ENCODE measurements at places on chromosomes 7 and 10.

- DNase-seq, result no peak
Measured at GRCh38 chr10:53537508-53537907, 764.9 kb upstream of the MBL2 start.

DNA sequence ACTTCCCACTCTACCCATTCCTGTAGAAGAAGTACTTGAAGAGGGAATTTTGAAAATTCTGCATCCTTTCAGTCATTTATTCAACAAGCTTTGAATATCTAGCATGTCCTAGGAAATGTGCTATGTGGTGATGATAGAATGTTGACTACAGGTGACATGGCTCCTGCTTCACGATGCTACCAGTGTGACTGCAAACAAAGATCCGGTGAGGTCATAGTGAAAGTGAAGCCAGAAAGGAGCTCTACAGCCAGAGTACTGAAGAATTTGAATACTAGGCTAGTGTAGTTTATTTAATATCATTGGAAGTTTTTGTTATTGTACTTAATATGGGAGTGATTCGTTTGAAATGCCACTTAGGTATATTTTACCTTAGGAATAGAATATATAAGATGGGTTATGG lies 348.1 kb downstream of the TFEC start:
- DNase-seq, result no peak

GRCh38 chr10:1399431-1400100 lies 337.8 kb downstream of the ADARB2 start:
- no peak for DNase-seq

GRCh38 chr7:149293338-149293737 lies 31.3 kb downstream of the ZNF783 start:
- DNase-seq, result no peak

DNA sequence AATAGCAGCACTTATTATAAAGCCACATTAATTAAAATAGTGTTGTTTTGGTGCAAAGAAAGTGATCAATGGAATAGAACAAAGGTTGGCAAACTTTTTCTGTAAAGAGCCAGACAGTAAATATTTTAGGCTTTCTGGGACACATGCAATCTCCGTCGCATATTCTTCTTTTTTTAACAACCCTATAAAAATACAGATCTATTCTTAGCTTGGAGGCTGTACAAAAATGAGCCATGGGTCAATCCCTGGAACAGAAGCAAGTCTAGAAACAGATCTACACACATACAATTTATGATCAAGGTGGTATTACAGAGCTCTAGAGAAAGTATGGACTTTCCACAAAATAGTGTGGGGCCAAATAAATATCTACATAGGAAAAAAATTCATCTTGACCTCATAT lies 71.8 kb downstream of the ARHGAP21 start:
- DNase-seq, result no peak

GRCh38 chr10:129404091-129404490 lies 63.0 kb upstream of the MGMT start:
- DNase-seq, result no peak

GRCh38 chr10:43960135-43960415 lies 311.4 kb upstream of the ZNF32 start:
- no peak for DNase-seq

- no peak for DNase-seq
Measured at GRCh38 chr7:38187794-38188440, 9.9 kb downstream of the STARD3NL start.

DNA sequence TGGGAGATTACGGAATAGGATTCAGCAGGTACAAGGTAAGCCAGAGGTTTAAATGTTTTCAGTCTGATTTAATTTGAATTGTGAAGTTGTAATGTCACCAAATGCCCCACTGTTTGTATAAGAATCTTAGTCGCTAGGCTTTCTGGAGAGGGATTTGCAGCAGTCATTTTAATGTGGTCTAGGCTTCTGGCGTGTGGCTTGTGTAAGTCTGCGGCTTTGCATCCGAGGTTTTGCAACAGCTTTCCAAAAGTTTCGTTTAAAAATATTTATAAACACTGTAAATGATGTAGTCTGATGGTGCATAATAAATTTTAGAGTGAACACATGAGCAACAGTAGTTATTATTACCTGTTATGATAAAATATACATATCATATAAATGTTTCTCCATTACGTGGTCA lies 26.1 kb upstream of the BHLHA15 start:
- DNase-seq, result no peak

DNA sequence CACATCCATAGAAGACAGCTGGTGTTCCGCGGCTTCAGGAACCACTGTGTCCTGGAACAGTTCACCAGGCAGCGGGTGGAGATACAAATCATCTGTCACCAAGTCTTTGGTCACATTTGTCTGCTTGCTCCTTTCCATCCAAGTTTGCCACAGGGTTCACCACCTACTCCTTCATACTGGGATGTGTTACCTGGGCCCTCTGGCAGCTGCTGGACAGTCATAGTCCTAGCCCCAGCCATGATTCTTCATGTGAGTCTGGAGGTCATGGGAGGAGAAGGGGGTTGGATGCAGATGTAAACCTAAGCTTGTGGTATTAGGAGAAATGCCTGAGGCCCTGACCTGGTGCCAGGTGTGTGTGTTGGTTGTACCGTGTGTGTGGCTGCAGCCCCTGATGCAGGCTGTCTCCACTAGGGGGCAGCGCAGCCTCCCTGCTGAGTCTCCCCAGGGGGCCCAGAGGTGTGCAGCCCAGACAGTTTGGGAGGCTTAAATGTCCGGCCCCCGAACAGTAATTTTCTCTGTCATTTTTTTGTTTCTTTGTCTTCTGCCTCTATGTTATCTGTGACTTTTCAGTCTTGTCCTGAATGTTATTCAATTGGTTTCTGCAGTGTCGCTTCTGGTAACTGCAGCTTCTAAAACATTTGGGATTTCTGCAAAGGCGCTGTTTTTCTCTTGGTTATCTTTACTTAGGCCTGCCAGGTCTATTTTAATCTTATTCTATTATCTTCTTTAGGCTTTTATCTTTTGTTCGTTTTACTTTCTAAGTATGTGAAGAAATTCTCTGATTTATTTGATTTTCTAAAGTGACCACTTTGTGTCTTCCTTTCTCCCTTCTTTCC lies 14.8 kb downstream of the NPS start:
- peak; percentile 23 for DNase-seq

DNA sequence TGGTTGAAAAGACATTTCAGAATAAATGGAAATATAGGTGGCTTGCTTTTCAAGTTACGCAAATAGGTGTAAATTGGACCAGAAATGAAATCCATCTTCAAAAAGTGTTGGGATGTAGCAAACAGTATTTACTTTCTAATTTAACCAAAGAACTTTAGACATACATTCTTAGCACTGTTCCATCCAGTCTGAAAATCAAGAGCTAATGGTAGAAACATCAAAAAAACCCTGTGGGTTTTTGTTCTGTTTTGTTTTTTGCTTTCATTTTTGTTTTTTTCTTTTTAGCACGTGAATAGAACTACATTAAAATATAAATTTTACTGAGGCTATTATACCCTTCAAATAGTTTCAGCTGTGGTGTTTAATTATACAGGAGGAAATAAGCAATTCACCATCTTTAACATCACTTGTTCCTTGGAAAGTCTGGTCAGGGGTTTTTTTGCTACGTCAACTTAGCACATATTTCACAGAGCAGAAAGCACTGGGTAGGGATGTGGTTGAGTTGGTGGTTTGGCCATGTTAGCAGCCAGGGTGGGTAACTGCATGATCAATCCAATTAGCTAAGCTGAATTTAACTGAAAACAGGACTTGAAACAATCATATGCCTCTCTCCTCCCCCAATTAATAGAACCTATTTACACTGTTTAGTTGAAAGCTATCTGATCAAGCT lies 275.4 kb upstream of the PFKP start:
- no peak for DNase-seq

- DNase-seq, result no peak
Measured at GRCh38 chr7:142053988-142054387, 57.5 kb upstream of the MGAM2 start.

GRCh38 chr7:137981175-137981574 lies 20.7 kb downstream of the CREB3L2 start:
- no peak for DNase-seq

DNA sequence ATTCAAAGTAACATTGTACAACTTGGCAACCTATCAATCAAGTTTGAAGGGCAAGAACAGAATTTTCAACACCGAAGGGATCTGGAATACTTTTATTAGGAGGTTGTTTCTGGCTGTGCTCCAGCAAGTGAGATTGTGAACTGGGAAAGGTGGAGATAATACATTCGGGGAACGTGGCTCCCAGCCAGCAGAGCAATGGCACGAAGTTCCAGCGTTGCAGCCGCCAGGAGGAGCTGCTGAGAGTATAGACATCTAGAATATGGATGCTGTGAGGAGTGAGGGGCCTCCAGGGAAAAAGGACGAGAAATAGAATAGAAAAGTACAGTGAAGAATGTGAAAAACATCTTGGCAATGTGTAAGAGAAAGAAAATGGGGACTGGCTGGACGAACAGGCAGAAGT lies 69.5 kb downstream of the TCERG1L start:
- no peak for DNase-seq

DNA sequence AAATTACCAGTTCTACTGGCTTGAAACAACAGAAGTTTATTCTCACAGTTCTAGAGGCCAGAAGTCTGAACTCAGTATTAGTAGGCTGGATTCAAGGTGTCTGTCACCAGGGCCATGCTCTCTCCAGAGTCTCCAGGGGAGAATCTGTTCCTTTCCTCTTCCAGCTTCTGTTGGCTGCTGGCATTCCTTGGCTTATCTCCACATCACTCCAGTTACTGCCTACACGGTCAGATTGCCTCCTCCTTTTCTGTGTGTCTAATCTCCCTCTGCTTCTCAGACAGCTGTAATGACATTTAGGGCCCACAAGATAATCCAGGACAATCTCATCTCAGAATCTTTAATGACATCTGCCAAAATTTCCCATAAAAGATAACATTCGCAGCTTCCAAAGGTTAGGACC lies 36.6 kb downstream of the MAPK8 start:
- DNase-seq, result no peak

- DNase-seq, result no peak
Measured at GRCh38 chr7:38330861-38331621, 57.6 kb upstream of the TARP start.

- no peak for DNase-seq
Measured at GRCh38 chr7:33597181-33597580, 308.2 kb upstream of the BMPER start.

- no peak for DNase-seq
Measured at GRCh38 chr7:79684384-79684783, 230.9 kb upstream of the MAGI2 start.

GRCh38 chr10:5545426-5545777 lies 20.6 kb downstream of the CALML3 start:
- DNase-seq, result no peak

GRCh38 chr10:98293550-98294269 lies 25.7 kb upstream of the LOXL4 start:
- no peak for DNase-seq

- peak; percentile 30 for DNase-seq
Measured at GRCh38 chr10:93816123-93816747, 58.5 kb downstream of the LGI1 start.

GRCh38 chr7:36497775-36498174 lies 108.1 kb downstream of the ANLN start:
- no peak for DNase-seq

DNA sequence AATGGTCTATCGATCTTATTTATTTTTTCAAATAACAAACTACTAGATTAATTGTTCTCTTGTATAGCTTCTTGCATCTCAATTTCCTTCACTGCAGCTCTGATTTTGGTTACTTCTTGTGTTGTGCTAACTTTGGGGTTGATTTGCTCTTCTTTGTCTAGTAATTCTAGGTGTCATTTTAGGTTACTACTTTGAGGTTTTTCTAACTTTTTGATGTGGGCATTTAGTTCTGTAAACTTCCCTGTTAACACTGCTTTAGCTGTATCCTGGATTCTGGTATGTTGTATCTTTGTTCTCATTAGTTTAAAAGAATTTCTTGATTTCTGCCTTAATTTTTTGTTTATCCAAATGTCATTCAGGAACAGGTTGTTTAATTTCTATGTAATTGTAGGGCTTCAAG lies 1188.0 kb downstream of the DNAJB9 start:
- DNase-seq, result no peak

GRCh38 chr10:29469481-29470354 lies 165.1 kb downstream of the SVIL start:
- no peak for DNase-seq

DNA sequence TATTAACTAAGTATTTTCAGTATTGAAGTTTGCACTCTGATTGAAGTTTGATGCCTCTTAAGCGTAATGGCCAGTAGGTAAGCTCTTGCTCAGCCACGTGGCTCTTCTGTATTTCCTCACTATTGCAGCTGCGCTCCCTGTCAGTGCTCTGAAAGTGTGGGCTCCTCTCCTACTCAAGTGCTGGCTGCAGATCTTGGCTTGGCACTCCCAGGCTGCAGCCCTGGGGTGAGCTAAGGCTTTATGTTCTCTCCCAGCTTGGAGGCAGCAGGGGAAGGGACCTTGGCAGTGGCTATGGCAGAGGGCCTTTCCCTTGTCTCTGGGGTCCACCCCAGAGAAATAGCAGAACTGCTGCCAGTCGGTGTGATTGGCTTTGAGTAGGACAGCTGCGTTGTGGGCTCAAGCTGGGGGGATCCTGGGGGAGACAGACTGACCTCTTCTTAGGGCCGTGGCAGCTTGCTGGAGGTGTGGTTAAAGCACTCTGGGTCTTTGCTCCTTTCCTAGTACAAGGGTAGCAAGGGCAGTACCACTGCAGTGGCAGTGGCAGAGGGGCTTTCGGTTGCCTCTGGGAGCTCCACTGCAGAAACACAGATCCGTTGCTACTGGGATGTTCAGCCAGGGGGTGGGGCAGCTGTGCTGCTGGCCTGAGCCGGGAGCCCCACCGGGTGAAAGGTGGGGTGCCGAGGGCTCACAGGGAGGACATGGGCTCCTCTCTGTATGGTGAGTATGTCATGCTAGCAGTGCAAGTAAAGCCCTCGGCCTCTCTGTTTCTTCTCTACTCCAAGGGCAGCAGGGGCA lies 100.5 kb downstream of the GLCCI1 start:
- DNase-seq, result no peak

GRCh38 chr10:74681917-74682627 lies 144.3 kb upstream of the KAT6B start:
- no peak for DNase-seq

DNA sequence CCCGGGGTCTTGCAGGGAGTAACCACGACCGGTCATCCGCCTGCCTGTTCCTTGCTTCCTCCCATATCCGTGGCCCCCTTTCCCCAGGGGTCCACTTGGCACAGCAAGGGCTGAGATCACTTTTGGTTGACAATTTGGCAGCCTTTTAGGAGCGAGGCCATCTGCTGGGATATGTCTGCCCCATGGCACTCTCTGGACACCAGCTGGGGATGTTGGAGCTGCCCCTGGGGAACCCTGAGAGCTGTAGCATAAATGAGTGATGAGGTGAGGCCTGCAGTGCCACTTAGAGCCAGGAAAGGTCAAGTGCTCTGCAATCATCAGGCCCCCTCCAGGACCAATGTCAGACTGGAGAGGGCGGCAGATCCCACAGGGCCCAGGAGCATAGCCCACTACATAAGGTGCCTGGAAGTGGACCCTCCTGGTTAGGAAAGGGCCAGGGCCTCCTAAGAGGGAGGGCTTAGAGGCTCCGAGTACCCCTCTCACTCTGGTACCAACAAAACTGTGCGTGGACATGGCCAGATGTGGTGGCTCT lies 92.1 kb downstream of the HIP1 start:
- DNase-seq, result no peak

Measured in stimulated activated CD4-positive, alpha-beta T cell treated with anti-CD3 and anti-CD28 coated beads, Interleukin-2, amount 100 ng/mL, for 48 hours (primary cell).